ENCODE measurements at places on chromosomes 7 and 10.

DNA sequence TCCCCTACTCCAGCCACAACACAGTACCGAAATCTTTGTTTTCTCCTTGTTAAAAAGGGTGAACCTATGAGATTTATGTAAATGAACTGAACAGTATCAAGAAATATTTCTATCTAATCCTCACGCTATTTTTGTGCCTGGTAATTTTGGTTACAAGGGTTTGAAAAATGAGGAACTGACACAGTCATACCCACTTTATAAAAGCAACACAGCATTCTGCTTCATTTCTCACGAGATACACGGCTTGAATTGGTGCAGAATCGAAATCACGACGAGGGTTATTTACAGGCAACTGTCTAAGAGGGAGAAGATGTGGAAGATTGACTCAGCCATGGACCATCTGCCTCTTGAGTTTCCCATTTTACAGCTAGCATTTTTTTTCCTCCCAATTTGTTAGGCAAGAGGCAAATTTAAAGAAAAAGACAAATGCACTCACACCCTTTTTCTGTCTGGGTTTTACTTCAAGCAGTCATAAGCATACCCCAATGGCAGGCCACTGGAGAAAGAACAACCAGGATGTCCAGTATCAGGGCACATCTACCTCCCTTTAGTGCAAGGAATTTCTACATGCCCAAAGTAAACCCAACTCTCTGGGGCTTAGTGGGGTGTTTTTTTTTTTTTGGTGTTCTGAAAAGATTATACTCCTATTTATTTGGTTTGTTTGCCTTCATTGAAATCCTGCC, 108.1 kb downstream of the ITGB8 start:
- DNase-seq: no peak

DNA sequence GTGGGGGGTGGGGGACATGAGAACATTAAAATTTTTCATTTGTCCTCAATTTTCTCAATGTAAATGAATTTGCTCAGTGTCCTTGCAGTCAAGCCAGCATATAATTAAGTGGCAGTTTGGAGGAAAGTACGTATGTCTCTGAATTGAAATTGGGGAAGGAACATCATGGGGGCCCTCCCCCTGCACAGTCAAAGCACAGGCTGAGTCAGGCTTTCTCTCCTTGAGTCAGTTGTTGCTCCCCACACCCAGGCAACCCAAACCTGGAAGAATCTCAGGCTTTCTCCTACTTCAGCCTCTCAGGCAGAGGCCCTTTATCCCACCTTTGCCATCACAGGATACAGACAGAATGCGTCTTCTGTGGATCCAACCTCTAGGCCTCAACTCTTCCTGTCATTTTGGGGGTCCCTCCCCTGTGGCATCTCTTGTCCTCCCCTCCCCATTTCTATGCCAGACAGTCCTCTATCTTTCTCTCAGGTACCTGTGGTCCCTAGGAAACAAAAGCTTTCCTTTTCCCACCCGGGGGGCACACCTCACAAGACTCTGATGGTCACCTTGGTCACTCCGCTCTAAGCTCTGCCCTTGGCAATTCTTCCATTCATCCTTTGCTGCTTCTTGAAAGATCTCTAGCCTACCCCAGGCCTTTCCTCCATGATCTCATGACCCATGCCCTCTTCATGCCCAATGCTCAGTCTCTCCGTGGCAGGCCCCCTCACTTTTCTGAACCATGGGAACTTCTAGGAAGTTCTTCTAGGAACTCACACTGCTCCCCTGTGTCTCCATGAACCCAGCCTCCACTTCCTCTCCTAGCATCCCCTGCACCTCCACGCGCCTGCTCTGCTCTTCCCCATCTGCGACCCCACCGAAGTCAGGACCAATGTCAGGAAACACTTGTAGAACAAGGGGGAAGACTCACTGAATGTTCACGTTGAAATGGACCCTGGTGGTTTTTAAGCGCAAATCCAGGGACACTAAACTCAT, 40.4 kb downstream of the CREB3L2 start:
- DNase-seq: peak; percentile 49

DNA sequence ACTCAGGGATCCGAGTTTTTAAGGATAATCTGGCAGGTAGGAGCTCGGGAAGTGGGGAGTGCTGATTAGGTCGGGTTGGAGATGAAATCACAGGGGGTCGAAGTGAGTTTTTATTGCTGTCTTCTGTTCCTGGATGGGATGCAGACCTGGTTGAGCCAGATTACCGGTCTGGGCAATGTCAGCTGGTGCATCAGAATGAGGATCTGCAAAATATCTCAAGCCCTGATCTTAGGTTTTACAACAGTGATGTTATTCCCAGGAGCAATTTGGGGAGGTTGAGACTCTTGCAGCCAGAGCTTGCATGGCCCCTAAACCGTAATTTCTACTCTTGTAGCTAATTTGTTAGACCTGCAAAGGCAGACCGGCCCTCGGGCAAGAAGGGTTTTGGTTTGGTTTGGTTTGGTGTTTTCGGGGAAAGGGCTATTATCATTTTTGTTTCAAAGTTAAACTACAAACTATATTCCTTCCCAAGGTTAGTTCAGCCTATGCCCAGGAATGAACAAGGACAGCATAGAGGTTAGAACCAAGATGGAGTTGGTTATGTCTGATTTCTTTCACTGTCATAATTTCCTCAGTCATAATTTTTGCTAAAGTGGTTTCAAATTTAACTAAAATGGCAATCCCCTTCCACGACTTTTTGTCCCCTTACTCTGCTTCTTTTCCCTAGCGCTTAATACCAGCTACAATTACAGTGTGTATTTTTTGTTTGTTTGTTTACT, 20.6 kb upstream of the PIK3CG start:
- no peak for DNase-seq

- no peak for DNase-seq
These were observed 76.8 kb downstream of the VIPR2 start for GRCh38 chr7:159067576-159068487.

DNA sequence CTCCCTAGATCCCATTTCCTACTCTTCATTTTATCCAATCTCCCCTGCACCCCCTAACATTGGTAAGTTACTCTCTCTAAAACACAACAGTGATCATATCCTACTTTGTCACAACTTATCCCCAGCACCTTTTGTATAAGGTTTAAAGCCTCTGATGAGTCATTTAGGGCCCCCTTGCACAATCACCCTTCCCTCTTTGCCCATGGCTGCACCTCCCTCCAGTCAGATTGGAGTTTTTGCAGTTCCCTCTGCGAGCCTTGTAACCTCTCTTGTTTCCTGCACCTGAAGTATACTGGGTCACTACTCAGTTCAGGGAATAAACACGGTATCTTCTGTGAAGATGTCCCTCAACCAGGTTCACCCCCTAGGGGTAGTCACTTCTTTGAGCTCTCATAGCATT, 55.9 kb upstream of the ADRB1 start:
- DNase-seq: peak; percentile 34

DNA sequence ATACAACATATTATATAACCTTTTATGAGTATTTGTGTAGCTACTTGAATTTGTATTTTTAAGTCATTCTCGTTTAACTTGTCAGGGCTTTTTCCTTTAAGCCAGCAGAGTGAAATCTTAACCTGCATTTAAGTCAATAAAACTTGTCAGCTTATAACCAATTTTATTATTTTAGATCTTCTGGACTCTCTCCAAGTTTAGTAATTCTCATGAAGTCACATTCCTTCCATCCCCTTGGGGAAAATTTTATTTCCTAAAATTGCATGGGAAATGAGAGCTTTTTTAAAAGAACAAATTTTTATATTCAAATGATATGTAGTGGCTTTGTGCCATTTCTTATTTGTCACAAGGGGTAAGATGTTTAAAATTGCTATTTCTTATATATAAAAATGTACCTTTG, 74.0 kb downstream of the SEPTIN7 start:
- DNase-seq: no peak

DNA sequence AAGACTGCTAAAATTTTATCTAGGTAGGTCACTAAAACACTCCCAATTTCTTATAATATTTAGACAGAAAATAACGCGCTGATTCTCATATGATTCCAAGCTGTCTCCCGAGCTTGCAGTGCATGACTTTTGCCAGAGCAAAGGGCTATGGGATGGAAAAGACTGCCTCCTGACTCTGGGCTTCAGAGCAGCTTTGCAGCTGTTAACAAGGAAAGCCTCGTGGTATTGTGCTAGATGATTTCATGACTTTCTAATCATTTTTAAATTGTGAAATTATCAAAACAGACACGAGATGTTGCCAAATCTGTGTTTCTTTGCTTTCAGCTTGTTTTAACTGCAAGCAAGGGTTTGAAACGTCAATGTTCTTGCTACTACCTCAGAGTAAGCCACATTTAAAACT, 238.3 kb downstream of the AGMO start:
- no peak for DNase-seq

DNA sequence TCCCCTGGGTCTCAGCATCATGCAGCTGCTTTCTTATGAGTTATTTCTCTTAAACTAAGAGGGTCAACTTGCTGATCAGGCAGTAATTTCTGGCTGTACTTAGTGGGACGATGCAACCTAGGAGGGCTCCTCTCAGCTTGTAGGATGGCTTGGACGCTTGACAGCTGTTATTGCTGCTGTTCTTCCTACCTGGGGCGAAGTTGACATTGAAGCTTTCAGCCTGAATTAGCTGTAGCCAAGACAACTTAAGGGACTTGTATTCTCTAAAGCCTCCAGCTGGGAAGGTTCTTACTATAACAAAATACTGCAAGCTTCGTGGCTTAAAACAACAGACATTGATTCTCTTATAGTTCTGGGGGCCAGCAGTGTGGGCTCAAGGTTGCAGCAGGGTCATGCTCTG, 224.9 kb downstream of the ACTR3B start:
- DNase-seq: no peak

DNA sequence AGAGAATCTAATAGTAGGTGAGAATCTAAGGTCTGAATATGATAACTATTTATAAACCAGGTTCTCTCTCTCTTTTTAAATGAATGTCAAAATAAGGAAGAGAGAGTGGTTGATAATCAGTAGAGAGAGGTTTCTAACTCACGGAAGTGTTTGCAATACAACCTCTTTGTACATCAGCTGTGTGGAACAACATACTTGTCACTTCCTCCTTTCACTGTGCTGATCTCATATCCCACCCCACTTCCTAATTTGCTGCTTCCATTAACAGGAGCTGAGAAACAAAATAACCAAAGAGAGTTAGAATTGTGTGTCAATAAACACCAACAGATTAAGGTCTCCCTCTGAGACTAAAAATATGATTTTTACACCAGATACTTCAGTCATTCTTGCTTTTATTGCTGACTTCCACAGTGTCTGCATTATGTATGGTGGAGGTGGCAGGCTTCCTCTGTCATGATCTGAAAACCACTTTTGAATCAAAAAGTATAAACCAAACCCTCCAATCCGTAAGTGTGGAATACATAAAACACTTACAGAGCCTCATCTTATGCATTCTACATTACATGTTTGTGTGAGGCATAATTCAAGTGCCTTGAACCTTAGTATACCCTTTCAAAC, 25.0 kb downstream of the CACUL1 start:
- no peak for DNase-seq

- no peak for DNase-seq
These were observed 15.9 kb upstream of the FAS start for GRCh38 chr10:88974446-88975376.

DNA sequence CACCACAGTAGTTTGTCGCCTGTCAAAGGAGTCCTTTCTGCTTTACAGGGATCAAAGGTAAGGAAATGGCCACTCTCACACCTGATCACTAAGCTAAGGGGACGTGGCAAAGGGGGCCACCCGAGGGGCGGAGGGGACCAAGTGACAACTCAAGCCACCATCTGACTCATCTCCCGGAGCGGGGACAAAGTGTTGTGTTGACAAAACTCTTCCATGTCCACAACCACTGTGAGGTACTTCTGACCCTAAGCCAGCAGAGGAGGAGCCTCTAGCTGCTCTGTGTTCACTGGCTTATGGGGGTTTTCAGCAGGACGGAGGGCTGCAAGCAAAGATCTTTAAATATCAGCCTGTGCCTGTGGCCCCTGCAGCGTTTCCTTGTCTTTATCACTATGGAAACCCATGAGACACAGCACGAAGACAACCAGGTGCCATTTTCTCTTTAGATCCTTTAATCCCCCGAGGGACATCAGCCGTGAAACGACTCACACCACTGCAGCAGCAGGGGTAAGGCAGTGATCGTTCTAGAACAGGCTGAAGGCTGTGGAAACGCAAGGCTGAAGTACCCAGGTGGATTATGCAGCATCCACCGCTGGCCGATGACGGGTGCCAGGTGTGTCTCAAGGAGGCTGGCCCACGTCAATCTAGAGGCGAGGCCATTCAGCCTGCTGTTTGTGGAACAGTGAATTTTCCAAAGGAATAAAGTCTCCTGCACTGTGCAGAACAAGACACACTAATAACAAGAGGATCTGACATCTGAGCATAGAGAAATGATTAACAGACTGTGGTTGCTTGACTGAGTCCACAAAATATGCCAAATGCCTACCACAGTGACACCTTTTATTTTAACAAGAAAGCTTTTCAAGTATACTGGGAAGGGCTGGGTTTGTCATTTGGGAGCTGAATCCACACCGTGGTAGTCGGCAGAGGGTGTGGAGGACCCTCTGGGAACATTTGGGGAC, 26.6 kb upstream of the DDC start:
- no peak for DNase-seq

DNA sequence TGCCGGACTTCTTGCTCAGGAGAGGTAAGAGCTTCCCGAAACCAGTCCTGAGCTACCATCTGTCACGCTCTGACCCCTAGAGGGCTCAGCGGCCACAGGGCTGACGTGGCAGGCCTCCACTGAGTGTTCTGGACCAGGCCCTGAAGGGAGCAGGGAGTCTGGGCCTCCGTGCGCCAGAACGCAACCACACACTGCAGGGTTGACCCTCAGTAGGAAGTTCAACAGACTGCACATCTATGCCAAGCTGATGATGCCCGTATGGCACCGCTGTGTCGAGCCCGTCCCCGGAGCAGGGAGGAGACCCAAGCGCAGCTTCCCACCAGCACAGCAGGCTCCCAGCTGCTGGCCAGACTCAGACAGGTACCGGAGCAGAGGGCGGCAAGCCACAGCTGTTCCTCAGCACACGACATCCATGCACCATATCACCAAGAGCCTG, 39.2 kb downstream of the CAMK2B start:
- no peak for DNase-seq

DNA sequence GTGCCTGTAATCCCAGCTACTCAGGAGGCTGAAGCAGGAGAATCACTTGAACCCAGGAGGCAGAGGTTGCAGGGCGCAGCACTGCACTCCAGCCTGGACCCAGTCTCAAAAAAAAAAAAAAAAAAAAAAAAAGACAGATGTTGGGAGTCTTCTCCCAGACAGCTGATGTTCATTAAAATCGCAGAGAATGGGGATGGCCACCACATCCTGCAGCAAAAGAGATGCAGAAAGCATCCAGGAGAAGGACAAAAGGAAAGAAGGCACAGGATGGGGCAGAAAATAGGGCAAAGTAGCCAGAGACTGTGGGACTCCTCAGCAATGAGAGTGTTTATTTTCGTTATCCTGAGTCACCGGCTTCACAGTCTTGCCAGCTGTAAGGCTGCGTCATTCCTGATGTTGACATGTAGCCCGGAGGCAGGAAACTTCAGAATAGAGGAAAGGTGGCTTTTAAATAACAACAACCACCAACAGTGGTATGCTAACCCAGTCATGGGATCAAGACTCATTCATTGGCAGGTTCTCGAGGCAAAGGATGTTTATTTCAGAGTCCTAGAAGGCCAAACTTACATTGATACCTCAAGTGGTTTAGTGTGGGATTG, 149.5 kb upstream of the SVIL start:
- peak; percentile 100 for DNase-seq

GRCh38 chr7:138295049-138295637, 164.9 kb upstream of the TRIM24 start:
- DNase-seq: no peak
